ENCODE measurements at places on chromosomes 6 and 20.

GRCh38 chr6:126976253-126976797 is 142.1 kb upstream of the RSPO3 start:
- DNase-seq, result no peak

DNA sequence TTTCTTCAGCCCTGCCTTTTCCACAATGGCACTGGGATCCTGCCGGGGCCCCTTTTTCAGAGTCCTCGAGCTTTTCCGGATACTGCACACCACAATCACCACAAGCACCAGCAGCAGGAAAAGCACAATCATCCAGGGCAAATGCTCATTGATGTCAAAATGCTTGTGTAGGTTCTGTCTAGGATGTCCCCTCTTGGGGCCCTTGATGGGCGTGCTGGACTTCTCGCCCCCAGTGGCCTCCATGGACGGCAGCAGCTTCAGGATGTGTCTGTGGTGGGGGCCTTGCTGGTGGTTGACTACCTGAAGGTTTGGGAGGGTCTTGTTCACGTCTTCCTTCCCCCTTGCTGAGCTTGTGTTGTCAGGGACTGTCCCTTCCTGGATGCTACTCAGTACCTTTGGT is 25.7 kb downstream of the TNFRSF21 start:
- DNase-seq, result no peak

GRCh38 chr6:121932076-121932991 is 467.1 kb upstream of the HSF2 start:
- no peak for DNase-seq

DNA sequence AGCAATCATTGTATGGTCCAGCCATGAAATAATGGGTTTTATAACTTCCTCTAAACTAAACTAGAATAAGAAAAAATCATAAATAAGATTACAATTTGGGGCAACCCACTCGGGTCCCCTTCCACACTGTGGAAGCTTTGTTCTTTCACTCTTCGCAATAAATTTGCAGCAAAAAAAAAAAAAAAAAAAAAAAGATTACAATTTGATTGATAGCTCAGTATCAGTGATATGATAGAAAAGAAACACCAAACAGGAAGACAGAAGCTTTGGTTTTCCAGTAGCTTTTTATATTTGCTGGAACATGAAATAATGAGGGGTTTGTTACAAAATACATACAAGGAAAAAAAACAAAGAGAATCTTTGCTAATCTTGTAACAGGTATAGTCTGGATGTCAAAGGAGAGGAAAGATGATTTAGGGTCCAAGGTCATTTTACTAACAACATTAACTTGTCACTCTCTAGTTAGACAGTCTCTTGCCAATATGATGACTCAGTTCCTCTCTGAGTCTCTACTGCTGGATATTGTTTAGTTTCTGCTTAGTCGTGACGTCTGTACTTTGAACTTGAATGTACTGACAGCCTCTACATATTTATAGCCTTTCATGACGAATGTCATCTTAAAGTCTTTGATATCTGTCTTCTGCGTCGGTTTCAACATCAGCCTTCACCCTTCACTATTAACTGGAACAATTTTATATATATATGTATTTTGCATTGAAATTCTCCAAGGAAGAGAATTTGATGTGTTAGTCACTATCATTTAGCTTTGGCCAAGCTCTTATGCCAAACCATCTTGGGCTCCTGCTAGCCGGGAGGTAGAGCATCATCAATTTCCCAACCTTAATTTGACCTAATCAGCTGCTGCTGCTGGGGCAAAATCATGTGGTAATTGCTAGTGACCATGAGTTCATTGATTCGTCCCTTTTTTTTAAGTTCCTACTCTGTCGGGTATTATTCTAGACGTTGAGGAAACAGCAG is 213.1 kb upstream of the STXBP5 start:
- DNase-seq, result no peak

GRCh38 chr20:14232650-14233049 is 104.8 kb downstream of the FLRT3 start:
- DNase-seq, result no peak

DNA sequence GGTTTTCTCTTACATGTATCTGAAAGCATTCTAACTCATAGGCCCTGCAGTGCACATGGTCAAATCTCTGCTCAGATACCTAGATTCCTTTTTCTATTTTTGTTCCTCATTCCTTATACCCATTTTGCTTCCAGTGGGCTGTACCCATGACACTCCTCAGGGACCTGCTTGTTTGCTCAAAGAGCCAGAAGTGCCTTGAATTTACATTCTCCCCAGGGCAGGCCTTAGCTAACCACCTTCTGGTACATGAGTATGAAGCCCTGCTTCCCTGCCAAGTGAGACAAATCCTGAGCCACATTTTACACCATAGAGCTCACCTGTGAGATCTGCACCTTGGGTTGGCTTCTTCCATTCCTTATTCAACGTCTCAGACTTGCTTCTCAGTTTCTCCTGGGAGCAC is 326.6 kb upstream of the SASH1 start:
- no peak for DNase-seq

DNA sequence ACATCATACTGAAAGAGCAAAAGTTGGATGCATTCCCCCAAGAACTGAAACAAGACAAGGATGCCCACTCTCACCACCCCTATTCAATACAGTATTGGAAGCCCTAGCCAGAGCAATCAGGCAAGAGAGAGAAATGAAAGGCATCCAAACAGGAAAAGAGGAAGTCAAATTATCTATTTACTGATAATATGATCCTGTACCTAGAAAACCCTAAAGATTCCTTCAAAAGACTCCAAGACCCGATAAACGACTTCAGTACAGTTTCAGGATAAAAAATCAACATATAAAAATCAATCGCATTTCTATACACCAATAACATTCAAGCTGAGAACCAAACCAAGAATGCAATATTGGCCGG is 14.5 kb downstream of the CDK19 start:
- no peak for DNase-seq

DNA sequence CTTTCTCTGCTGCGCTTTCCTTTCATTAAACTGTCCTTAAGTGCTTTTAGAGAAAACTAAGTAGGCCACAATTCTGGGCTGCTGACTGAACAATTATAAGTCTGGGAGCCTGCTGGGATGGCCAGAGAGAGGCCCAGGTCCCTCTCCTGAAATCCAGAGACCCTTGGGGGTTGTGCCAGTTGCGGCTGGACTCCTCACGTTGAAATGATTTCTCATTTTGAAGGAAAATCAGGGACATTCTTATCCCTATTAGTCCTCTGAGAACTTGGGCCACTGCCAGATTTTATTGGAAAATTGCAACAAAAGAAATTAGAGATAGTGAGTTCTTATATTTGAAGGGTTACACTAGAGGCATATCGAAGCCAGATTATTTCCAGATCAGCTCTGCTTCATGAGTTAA is 145.1 kb downstream of the CLIC5 start:
- no peak for DNase-seq

DNA sequence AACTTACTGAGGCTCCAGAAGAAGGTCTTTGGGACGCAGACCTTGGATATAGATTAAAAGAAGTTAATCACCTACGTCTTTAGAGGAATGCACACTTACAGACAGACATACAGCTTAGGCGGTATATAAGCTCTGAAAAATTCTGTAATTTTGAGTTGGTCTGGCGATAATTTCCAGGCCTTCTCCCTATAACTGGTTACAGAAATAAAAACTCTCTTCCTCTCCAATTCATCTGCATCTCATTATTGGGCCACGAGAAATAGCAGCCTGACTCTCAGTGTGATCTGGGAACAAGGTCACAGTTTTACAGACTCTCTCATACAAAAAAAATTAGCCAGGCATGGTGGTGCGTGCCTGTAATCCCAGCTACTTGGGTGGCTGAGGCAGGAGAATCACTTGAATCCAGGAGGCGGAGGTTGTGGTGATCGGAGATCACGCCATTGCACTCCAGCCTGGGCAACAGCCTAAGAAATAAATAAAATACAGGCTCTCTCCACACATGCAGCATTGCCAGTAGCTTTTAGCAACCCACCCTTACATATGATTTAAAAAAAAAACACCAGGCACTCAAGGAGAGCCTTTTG is 4.7 kb downstream of the ZBTB24 start:
- DNase-seq, result no peak

- peak; percentile 76 for DNase-seq
These were observed 27.6 kb upstream of the SRF start for GRCh38 chr6:43143235-43144128.

- DNase-seq, result no peak
These were observed 19.7 kb upstream of the NTSR1 start for GRCh38 chr20:62688855-62689460.

DNA sequence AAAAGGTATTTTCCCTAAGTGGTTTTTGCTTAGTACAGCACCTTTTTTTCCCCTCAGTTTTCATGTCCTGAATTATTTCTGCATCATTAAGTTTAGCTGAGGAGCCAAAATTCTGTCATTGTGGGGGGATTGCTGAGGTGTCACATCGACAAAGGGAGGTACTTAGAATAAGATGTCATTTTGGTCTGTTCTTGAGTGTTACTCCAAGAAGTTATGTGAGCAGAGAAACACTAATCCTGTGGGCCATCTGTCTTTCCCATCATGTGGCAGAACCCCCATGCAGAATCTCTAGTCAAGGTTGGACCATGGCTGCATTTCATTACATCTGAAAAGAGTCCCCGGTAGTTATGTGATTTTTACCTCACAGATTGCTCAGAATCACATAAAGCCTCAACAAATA is 167.8 kb upstream of the CENPW start:
- DNase-seq, result no peak

- no peak for DNase-seq
These were observed 242.2 kb upstream of the RREB1 start for GRCh38 chr6:6865611-6866010.

All from NCI-H1694 treated with DMSO at 0.1 percent for 48 hours (cell line).